Hematopoietic multipotent progenitor cell treated with erythropoietin and hydrocortisone succinate and interleukin-3 and kit ligand, for 15 days (in vitro differentiated cells): ENCODE measurements at places on chromosomes 5 and 9.

- no peak for DNase-seq
Measured at GRCh38 chr9:110133059-110133458, 74.9 kb downstream of the C9orf152 start.

GRCh38 chr5:97133101-97133500 is 9.3 kb downstream of the LIX1 start:
- DNase-seq: no peak

GRCh38 chr5:87539839-87540238 is 127.1 kb upstream of the CCNH start:
- DNase-seq: no peak

DNA sequence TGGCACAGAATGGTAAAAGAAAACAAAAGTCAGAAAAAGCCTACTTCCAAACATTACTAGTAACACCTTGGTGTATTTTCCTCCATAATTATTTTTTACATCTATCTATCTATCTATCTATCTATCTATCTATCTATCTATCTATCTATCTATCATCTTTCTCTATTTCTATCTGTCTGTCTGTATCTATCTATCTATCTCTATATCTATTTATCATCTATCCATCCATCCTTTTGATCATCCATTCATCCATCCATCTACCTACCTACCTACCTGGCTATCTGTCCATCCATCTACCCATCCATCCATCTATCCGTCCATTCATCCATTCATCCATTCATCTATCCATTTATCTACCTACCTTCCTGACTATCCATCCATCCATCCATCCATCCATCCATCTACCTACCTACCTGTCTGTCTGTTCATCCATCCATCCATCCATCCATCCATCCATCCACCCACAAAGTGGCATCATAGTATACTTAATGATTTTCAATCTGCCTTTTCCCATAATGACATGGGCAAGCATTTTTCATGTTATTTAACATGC is 121.9 kb upstream of the NEK6 start:
- no peak for DNase-seq

DNA sequence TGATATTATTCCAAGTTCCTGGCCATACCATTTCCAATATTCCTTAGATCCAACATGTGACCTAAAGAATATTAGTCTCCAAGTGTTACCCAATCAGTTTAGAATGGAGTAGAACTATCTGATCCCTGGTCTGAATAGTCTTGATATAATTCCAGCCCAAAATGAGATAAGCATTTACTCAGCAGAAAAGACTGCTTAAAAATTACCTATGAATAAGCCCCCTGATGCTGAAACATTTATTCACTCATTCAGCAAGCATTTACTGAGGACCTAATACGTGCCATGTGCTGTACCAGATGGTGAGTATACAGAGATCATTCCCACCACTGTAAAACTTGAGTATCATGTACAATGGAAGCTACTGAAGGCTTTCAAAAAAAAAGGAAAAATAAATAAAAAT is 157.0 kb downstream of the FAM114A2 start:
- DNase-seq: no peak

GRCh38 chr9:125241863-125242739 is 958 bp upstream of the HSPA5 start:
- no peak for DNase-seq

- DNase-seq: no peak
Measured at GRCh38 chr9:5178126-5178805, 7.2 kb downstream of the INSL6 start.

GRCh38 chr9:3189113-3189861 is 336.5 kb downstream of the RFX3 start:
- no peak for DNase-seq

DNA sequence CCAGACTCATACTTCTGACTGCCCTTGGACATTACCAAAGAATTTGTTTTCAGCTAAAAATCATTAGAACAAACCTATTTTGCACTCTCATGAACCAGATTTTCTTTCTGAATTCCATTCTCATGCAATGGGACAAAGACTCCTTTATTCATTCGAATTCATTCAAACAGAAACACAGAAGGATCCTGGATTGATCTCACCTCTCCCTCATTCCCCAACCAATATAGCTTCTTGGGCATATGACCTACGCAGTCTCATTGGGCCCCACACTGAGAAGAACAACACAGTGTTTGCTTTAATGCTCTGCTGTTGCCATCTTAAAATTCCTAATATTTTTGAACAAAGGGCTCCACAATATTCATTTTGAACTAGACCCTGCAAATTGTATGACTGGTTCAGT is 392.4 kb downstream of the CTNND2 start:
- no peak for DNase-seq

DNA sequence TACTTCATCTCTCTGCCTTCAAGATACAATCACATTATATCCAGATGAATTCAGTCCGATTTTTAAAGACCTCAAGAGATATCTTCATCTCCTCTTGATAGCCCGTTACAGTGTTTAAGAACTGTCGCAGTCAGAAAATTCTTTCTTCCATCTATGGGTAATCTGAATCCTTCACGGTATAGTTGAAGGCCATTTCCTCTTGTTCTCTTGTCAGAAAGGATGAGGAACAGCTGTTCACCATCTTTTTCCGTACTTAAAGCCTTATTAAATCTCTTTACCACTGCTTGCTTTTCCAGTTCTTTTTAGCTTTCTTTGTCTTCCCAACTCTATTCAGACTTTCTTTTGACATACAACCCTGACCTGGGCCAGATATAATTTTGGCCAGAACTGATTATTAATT is 121.8 kb downstream of the XRCC4 start:
- DNase-seq: no peak

DNA sequence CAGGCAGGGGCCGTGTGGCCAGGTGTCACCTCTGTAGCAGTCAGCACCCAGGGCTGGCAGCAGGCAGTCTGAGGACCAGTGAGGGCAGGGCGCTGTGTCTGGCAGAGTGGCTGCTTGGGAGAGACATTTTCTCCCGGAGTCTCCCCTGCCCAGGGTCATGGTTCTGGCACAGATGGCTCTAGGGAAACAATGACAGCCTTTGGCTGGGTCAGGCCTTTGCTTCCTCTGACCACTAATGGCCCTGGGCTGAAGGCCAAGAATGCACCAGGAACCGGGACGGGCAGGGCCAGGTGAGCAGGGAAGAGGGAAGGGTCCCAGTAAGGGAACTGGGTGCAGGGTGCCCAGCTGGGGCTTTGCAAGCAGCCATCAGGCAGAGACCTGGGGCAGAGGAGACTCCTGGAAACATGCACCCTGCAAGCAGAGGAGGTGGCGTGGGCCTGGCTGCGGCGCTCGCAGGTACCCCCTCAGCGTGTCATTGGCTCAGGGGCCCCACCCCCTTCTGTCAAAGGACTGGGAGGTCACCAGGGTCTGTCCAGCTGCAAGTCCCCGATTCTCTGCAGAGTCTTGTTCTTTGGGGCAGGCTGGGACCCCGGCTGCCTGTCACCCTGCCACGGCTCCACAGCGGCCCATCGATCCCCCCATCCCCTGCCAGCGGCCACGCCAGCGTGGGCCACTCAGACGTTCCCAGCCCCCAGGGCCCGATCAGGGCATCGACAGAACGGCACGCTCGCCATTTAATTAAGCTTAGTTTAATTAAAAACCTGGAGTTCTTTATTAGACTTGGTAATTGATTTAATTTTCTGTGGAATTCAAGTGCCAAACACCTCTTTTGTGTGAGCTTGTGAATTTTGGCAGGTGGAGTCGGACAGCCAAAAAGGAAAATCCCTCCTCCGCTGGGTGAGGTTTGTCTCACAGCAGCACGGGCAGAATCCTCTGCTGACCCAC is 18.9 kb upstream of the TMEM250 start:
- no peak for DNase-seq

GRCh38 chr5:57653636-57654290 is 171.2 kb upstream of the ACTBL2 start:
- no peak for DNase-seq

DNA sequence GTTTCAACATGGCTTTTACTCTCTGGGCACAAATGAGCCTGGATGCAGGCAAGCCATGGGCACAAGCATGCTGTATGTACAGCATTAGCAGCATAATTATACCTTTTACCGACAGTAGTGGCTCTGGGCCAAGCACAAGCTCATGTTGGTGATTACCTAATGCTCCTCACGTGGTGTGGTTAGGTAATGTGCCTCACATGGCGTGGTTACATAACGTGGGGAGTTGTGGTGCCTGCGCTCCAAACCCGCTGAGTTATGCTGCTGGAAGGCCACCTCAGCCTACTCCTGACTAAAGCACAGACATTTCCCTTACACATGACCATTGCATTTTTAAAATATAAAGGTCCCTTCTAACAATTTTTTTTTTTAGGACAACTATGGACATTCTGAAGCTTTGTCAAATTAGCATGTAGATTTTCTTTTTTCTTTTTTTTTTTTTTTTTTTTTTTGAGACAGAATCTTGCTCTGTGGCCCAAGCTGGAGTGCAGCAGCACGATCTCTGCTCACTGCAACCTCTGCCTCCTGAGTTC is 794.0 kb downstream of the EFNA5 start:
- no peak for DNase-seq

DNA sequence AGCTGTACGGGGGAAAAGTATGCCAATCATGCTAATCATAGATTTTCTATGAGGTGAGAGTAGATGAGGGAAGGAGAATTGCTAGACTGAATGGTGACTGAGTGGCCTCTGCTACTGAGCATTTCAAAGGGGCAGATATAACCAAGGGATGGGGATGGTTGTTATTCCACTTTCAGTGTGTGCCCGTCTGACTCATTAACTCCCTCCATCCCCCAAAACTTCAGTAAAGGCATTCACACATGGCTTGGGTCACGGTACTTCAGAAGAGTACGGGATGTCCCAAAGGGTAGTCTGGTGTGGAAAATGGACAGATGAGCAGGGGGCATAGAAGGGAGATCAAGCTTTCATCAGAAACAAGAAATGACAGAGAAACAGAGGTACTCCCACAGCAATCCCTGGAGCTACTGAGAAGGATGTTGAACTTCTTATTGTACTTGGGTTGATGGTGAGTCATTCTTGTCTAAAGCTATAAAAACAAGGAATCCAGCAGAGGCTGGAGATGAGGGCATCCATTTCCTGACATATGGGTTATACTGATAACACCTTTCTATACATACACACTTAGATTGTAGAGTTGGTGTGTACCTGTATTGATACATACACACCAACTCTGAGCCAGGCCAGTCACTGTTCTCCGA is 8.9 kb upstream of the TLE4 start:
- DNase-seq: no peak

DNA sequence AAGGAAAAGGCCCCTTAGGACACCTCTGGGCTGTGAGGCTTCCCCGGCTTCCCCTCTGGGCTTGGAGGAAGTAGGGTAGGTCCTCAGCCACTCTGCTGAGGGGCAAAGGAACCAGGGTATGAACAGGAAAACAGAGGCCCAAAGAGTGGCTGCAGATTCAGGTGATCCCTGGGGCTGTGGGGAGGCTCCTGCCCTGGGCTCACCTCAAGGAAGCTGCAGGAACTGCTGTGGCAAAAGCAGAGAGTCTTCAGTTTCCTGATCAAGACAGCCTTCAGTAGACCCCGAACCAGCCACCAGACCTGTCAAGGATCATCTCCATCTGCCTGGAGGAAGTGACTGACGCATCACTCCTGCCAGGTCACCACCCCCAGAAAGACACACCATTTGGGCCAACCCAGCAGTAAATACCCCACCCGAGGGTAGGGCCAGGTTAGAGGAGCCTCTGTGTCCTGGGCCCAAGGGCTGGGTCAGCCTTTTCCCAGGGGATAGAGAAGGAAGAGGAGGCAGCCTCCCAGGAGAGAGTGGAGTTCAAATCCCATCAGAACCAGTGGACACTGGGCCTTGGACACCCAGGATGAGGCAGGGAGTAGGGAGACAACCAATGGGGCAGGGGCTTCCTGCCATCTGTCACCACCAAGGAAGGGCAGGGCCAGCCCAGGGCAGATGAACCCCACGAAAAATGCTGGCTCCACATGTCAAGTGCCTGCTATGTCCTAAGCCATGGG is 5.8 kb upstream of the ST6GALNAC6 start:
- no peak for DNase-seq

DNA sequence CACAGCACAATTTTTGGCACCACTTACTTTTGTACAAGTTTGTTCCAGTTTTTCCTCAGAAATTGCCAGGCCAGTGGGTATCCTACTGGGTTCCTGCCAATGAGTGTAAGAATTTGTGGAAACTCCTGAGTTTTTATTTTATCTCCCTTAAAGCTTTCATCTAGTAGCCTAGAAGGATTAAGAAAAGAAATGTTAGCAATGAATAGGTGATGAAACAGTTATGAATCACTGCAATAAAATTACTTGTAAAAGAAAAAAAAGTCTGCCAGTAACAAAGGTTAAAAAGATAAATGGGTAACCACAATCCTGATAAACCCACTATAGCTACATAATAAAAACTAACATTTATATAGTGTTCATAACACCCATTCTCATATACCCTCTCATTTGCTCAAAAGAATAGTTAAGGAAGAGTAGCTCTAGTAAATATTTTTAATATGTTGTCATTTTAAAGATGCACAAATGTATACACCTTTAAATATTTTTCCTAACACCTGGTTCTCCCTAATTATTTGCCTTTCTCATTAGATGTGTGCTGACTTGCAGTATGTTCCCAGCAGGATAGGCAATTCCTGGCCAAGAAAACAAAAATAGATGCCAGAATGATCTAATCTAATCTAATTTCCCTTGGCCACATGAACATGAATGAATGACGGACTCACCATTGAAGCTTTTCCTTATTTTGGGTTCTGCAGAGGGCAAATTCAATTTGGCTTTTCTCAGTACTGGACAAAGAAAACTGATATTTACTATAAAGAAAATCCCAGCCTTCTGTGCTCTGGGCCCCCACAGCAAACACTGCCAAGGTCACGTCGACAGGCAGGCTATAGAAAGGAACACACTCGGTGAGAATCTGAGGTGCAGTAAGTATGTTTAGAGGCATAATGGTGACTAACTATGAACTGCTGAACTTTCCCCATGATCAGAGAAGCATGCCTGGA is 26.4 kb downstream of the ERAP1 start:
- no peak for DNase-seq

GRCh38 chr5:111582993-111583601 is 70.8 kb upstream of the STARD4 start:
- DNase-seq: no peak

DNA sequence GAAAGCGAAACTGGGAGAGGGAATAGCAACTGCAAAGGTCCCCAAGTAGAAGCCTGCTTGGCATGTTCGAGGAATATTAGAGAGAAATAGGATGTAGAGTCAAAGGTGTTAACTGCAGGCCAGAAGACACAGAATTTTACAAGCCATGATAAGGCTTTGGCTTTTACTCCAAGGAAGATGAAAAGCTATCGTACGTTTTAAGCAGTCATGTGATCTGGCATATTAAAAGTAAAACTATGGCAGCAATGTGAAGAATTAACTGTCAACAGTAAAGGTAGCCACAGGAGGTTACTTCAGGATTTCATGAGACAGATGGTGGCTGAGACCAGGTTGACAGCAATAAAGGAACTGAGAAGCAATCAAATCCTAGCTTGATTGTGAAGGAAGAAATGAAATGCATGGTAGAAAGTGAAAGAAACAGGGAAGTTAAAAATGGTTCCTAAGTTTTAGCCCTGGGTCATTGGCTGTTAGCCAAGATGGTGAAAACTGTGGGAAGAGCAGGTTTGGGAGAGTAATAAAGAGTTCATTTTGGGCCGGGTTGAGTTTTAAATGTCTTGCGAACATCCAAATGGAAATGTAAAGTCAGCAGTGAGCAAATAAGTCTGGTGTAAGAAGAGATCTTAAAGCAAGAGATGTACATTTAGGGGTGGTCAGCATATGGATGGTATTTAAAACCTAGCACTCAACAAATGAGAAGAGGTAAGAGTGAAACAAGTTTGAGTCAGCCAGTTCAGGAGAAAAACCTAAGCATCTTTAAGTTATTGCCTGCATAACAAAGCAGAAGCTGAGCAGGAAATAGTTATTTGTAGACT is 20.3 kb upstream of the TTC33 start:
- DNase-seq: no peak

- DNase-seq: no peak
Measured at GRCh38 chr9:110146373-110146772, 61.6 kb downstream of the C9orf152 start.

GRCh38 chr5:102211165-102211564 is 84.9 kb downstream of the SLCO4C1 start:
- DNase-seq: no peak
